Stimulated activated CD4-positive, alpha-beta T cell treated with anti-CD3 and anti-CD28 coated beads, Interleukin-2, amount 100 ng/mL, for 48 hours (primary cell): ENCODE measurements at places on chromosomes 6 and 20.

GRCh38 chr20:50632236-50632635, 59.1 kb downstream of the RIPOR3 start:
- no peak for DNase-seq

- no peak for DNase-seq
These were observed 57.7 kb upstream of the PBOV1 start for GRCh38 chr6:138275976-138276375.

DNA sequence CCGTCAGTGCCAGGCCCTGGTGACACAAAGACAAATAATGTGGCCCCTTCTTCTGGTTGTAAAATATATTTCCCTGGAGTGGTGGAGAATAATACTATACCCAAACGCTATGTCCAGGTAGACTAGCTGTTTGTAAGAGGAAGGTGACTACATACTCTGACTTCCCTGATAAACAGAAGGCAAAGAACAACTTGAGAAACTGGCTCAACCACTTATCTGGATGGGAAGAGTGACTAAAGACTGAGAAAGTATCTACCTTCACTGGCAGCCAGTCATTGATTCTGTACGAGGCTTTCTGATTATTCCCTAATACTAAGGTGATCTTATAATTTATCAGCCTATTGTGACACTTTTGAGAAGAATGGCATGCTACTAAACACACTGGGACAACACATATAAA, 569.7 kb downstream of the EPHA7 start:
- DNase-seq = no peak

DNA sequence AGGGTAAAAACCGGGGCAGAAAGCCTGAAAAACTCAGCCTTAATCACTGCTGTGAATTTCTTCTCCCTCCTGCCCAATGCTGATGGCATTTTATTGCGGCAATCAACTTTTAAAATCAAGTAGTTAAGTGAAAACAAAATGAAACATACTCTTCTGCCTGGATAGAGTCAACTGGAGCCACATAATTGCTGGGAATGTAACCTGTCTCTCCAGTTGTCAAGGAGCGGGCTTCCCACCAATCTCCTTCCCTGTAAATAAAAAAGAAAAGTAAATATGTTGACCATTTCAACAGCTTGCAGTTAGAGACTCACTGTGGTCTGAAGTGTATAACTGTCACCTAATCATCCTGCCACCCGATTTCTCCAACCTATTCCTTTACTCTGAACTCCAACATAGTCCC, 102.1 kb upstream of the TRAF3IP2 start:
- no peak for DNase-seq

GRCh38 chr6:62298745-62299392, 12.8 kb upstream of the KHDRBS2 start:
- no peak for DNase-seq

DNA sequence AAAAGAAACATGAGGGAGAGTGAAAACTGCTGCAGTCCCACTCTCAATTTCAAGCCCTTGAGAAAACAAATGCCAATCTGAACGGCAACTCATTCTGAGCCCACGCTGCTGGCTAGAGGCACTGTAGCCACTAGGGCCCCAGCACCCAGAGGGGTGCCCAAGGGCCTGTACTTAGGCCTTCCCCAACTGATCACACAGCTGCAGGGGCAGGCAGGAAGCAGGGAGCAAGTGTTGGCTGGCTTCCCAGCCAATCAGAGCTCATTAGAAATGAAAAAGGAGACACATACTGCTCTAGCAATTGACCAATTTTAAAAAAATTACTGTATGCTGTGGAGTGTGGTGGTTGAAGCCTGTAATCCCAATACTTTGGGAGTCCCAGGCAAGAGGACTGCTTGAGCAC, 3.7 kb upstream of the BEND3 start:
- no peak for DNase-seq
